Fibroblast of pulmonary artery (primary cell): ENCODE measurements at places on chromosomes 2 and 18.

DNA sequence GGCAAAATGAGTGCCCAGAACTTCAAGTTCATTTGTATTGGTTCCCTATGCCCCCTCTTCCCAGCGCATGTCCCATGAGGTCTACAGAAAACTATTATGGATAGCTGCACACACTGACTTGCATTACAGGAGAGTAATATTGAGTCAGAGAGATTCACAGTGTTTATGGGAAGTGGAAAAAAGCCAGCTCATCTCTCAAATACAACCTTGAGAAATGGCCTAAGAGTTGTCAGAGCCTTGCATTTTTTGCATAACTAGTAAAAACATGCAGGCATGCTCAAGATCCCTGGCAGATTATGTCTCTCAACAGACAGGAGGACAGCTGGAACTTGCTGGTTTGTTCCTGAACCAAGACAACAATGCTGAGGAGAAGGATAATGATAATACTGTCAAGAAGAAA lies 1292.8 kb downstream of the DSC3 start:
- DNase-seq, result peak; percentile 38

DNA sequence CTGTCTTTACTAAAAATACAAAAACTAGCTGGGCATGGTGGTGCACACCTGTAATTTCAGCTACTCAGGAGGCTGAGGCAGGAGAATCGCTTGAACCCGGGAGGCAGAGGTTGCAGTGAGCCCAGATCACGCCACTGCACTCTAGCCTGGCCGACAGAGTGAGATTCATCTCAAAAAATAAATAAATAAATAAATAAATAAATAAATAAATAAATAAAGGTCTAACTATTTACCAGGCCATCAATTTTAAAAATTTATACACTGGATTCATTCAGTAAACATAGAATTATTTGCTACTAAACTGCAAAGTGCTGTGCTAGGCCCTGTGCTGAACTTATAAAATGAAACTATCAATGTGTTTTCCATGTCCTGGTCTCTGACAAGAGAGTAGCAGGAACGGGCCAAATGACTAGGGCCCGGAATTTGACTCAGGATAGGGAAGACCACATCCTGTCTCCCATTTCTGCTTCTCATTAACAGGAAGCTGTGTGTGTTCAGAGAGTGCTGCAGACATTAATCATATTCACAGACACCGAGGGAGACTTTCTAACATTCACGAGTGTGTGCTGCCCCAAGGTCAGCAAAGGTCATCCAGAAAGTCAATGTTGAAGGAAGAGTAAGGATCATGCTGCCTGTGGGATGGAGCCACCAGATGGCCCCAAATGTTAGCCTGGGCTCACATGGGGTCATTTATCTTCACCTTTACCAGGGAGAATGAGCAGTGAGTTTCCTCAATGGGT lies 95.8 kb downstream of the SPP2 start:
- peak; percentile 75 for DNase-seq

GRCh38 chr2:59806486-59806885 lies 747.0 kb downstream of the BCL11A start:
- DNase-seq, result no peak

DNA sequence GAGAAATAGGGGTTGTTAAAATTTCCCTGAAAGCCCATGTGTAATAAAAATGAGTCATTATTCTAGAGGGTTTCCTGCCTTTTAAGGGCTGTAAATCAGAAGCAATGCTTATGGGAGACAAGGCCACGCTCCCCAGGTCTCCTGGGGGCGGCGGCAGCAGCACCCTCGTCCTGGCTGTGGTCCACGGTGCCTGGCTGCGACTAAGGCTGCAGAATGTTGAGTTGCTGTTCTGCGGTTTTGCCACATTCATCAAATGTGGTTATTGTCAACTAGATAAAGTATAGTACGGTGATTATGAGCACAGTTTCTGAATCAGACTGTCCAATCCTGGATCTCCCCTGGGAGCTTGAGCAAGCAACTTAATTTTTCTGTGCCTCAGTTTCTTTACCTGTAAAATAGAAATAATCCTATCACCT lies 11.9 kb upstream of the AGFG1 start:
- DNase-seq, result peak; percentile 84

- no peak for DNase-seq
These were observed 265.3 kb downstream of the MYCN start for GRCh38 chr2:16205631-16206030.

DNA sequence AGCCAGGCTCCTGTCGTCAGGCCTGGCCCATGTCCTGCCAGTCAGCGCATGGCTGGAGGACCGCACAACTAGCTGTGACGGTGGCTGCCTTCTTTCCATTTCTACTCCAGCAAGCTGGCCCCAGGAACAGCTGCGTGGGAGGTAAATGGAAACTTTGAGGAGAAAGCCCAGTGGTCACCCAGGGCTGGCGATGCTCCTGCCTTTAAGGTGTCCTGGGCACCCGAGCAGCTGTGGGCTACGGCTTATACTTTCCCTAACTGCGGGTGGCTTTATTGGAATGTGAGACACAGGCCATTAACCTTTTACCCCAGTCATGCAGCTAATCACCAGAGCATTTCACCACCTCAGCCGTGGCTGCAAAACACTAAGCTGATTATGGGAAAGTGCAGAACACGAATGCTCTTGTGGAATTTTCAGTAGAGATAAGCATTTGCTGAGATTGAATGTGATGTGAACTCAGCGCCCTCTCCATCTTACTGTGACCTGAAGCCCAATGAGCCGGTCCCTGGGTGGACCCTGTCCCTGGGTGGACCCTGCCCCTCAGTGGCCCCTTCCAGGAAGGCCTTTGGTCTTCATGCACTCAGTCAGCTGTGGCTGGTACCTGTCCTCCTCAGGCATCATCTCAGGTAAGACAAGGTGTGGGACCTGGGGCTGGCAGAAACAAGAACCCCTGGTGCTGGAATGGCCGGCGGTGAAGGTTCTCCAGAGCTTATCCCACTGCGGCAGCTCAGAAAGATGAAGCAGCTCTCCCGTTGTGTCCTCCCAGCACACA lies 275.4 kb upstream of the HS6ST1 start:
- DNase-seq, result peak; percentile 54

DNA sequence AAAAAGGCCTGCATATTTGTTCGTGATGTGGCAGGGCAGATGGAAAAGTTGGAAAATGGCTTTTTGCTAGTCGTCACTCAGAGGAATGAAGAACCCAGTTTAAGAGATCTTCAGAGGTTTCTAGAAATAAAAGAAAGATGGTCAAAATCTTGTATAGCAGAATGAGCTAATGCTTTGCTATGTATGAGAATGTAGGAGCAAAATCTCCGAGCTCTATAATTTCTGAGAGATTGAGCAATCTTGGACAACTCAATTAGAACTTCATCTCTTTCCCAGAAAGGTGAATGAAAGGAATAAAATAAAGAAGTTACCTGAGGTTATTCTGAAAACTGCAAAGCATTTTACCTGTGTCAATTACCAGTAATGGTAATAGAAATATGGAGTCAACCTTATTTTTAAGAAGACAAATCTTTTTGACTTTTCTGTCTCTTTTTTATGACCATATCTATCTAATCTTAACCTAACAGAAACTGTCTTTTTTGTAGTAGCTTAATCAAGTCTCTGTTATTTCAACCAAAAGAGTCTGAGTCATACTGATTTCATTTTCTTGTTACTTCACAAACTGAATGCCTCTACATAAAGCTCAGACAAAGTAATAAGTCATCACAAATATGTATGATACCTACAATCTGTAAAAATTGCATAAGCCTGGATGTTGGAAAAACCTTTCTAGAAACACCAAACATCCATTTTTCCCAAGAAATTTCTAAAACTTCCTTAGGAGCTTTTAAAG lies 32.5 kb downstream of the CCDC68 start:
- DNase-seq, result peak; percentile 69

- peak; percentile 78 for DNase-seq
These were observed 150.4 kb downstream of the ZFP36L2 start for GRCh38 chr2:43075811-43076585.

GRCh38 chr2:122063716-122064115 lies 308.3 kb downstream of the TSN start:
- DNase-seq, result peak; percentile 10

DNA sequence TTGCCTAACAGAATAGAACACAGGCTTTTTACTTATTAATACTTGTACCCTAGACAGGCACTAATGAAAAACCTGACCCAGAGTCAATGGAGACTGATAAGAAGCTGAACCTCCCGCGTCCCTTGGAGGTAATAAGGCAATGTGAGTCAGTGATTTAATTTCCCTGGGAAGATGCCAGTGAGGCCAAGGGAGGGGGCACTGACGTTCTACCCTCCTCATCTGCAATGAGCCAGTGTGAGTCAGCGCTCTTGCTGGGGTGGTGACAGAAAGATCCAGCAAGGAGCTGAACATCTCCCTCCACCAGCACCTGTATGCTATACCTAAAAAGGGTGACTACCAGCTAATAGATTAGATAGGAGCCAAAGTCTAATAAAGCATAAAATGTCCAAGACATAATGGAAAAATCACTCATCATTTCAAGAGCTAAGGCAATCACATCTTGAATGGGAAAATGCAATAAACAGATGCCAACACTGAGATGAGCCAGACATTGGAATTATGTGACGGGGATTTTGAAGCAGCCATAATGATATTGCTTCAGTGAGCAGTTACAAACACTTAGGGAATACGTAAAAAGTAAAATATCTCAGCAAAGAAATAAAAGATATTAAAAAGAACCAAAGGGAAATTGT lies 116.9 kb downstream of the TPGS2 start:
- peak; percentile 83 for DNase-seq

DNA sequence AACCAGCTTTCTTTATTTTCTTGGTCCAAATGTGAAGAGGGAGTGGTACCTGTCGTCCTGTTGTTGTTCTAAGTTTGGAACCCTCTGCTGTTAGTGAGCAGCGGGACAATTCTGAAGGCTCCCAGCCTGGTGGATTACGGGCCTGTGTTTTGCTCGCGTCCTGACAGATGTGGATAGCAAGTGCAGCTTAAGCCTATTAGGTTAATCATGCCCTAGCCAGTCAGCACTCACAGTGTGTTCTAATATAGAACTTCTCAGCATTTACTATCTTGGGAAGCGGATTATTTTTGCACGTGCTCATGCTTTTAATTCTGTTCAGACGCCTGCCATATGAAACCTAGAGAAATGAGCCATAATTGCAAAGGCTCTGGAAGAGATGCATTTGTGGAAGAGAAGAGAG lies at the start of gene PCARE:
Gene PCARE (minus strand): TSS at position 113 of the 400 bp plus-strand sequence. CDS start 262 bp downstream, outside the sequence.
- no peak for DNase-seq

- peak; percentile 96 for DNase-seq
These were observed 32.7 kb downstream of the ALMS1 start for GRCh38 chr2:73418343-73418742.

- DNase-seq, result peak; percentile 29
These were observed 27.0 kb upstream of the CASP8 start for GRCh38 chr2:201233192-201233811.

GRCh38 chr18:55323051-55323994 lies 264.7 kb downstream of the TCF4 start:
- DNase-seq, result peak; percentile 53

DNA sequence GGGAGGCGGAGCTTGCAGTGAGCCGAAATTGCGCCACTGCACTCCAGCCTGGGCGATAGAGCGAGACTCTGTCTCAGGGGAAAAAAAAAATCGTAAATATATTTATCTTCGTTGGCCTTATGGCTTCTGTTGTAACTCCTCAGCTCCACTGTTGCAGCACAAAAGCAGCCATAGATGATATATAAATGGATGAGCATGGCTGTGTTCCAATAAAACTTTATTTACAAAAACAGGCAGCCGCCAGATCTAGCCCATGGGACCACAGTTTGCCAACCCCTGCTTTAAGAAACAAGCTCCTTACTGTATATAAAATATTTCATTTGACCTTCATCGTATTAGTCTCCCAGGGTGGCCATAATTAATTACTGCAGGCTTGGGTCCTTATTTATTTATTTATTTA lies 20.1 kb downstream of the ST8SIA3 start:
- DNase-seq, result no peak

GRCh38 chr2:217903859-217904613 lies 98.8 kb downstream of the TNS1 start:
- peak; percentile 88 for DNase-seq

DNA sequence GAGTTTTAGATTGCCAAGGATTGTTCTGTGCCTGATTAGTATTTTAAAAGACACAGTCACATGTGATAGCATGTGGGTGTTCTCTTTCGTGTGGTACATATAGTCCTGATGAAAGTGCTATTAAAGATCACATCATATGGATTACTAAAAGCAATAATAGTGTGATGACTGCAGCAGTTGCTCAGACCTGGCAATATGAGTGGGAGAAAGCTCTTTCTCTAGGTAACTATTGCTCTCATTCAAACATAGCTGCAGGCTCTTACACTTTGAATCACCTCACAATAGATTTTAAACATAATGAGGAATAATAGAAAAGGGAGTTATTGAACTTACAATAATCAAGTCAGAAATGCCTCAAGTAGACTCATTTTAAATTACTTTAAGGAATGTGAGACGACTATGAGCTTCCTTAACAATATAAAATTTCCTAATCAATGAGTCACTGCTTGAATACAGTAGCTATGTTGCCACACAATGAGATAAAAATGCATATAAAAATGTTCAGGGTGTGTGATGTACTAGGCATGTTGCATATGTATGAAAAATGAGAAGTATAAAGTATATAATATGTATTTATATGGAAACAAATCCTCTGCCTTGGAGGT lies 452.1 kb downstream of the TMX3 start:
- peak; percentile 83 for DNase-seq

- DNase-seq, result no peak
These were observed 60.2 kb upstream of the SPP2 start for GRCh38 chr2:233990261-233990798.

- no peak for DNase-seq
These were observed 33.6 kb downstream of the APCDD1 start for GRCh38 chr18:10488017-10488416.

GRCh38 chr2:241689306-241689705 lies 2.7 kb upstream of the DTYMK start:
- DNase-seq, result no peak

- peak; percentile 82 for DNase-seq
These were observed 17.0 kb upstream of the NFATC1 start for GRCh38 chr18:79378536-79379250.

DNA sequence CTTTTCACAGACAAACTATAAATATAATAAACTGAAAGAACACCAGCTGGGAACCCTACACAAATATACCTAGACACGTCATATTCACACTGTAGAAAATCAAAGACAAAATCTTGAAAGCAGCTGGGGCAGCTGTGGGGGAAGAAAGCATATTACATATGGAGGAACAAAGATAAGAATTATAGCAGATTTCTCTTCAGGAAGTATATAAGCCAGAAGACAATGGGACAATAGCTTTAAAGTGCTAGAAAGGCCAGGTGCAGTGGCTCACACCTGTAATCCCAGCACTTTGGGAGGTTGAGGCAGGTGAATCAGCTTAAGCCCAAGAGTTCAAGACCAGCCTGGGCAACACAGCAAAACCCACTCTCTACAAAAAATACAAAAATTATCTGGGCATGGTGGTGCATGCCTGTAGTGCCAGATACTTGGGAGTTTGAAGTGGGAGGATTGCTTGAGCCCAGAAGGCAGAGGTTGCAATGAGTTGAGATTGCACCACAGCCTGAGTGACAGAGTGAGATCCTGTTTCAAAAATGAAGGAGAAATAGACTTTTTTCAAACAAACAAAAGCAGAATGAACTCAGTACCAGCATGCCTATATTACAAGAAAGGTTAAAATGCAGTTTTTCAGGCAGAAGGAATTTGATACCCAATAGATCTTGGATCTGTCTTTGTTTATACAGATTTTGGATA lies 26.8 kb upstream of the ERCC3 start:
- peak; percentile 8 for DNase-seq
